ENCODE measurements at places on chromosomes 12 and 14. TPM values are rescaled to one million over a fixed set of nuclear protein-coding genes. Genes with fewer than 3 reads are reported as not detected.

The CABP1 gene
- total RNA-seq: 0.19 TPM

DNA sequence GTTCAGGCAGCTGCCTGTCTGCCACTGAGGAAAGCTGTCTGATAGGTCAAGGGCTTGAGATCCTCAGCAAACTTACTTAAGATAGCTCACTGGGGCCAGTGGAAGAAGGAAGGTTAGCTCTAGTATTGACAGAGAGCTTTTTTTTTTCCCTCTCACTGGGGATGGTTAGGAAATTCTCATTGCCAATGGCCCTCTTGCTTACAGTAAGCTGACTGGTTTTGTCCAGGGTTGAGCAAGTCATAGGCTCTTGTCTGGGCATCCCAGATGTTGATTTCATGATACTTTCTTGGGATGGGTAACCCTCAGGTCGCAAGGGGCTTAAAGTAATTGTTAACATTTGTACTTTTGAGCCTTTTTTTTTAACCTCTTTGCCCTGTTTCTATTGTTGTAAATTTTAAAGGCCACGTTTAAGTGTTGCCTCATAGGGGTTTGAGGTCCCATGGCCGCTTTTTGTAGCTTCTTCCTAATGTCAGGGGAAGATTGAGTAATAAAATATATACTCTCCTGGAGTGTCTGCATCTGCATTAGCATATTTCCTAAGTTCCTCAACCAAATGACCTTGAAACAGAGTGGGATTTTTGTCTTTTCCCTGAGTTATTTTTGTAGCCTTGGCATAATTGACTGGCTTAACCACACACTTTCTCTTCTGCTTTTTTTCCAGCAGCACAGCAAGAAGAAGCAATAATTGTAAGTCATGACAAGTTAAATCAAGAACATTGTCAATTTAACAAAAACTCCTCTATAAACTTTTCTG lies 716.0 kb downstream of the LRFN5 start:
- DNase-seq: no peak
- H3K4me1 ChIP-seq: no peaks in the 10 kb centered on the region
- no peaks in the 10 kb centered on the region for H3K27me3 ChIP-seq
- no peak overlapping the region for H3K27ac ChIP-seq

GRCh38 chr12:124437617-124438436 lies 129.6 kb downstream of the NCOR2 start:
- H3K27me3 ChIP-seq: no peaks in the 10 kb centered on the region
- H3K36me3 ChIP-seq: no peaks in the 10 kb centered on the region
- no peak overlapping the region for H3K4me3 ChIP-seq
- no peak for DNase-seq
- H3K4me1 ChIP-seq: peaks cover 30% of the 10 kb centered on the region

- H3K27ac ChIP-seq: no peak overlapping the region
- no peaks in the 10 kb centered on the region for H3K27me3 ChIP-seq
- H3K4me1 ChIP-seq: no peaks in the 10 kb centered on the region
- H3K36me3 ChIP-seq: peaks cover 14% of the 10 kb centered on the region
- no peak for DNase-seq
- H3K4me3 ChIP-seq: no peak overlapping the region
Measured at GRCh38 chr12:112496496-112496895, 77.7 kb downstream of the PTPN11 start.

The CEBPE gene
- total RNA-seq: not detected

GRCh38 chr12:74105434-74105833 lies 432.2 kb upstream of the ATXN7L3B start:
- no peaks in the 10 kb centered on the region for H3K27me3 ChIP-seq
- no peak overlapping the region for H3K27ac ChIP-seq
- no peak overlapping the region for H3K4me3 ChIP-seq
- no peaks in the 10 kb centered on the region for H3K4me1 ChIP-seq

- no peak overlapping the region for H3K4me3 ChIP-seq
- DNase-seq: peak; percentile 20
- H3K36me3 ChIP-seq: no peaks in the 10 kb centered on the region
- no peaks in the 10 kb centered on the region for H3K27me3 ChIP-seq
- no peak overlapping the region for H3K27ac ChIP-seq
Measured at GRCh38 chr12:98916106-98916505, 271.0 kb downstream of the APAF1 start.

DNA sequence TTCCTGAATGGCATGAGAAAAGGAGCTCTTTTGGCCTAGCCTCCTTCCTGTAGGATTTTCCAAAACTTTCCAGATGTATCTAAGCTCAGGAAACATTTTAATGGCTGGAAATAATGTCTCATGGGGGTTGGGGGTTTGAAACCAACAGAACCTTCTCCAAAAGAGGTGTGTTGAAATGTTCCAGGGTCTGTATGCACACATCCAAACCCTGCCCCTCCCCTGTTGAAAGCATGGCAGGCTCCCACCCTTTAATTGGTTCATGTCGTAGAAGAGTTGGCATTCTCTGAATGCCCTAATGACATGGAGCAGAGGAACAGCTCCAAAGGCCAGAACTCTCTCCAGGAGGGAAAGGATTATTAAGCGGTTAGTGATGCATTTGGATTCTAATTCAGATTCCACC lies 353.2 kb downstream of the ZFP36L1 start:
- H3K4me1 ChIP-seq: peaks cover 12% of the 10 kb centered on the region
- H3K4me3 ChIP-seq: no peak overlapping the region
- H3K36me3 ChIP-seq: no peaks in the 10 kb centered on the region
- DNase-seq: no peak
- H3K27ac ChIP-seq: no peak overlapping the region

DNA sequence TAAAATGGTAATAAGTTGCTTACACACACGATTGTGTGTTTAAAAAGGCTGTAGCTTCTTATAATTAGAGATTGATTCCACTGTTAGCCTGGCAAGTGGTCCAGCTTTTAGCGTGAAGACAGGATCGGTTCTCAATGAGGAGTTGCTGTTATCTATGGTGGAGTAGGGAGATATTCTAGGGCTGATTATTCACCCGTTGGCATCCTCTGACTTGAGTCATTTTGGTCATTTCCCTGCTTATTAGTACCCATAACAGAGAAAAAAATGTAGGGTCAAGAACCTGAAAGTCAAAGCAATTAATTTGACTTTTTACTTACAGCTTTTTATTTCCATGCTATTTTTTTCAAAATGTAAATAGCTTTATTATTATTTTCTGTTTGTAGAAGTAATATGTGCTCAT lies 76.0 kb downstream of the KCNK13 start:
- no peak overlapping the region for H3K27ac ChIP-seq
- no peaks in the 10 kb centered on the region for H3K36me3 ChIP-seq
- peak; percentile 75 for DNase-seq
- no peak overlapping the region for H3K4me3 ChIP-seq

The TRAFD1 gene
- total RNA-seq: 35.6 TPM

DNA sequence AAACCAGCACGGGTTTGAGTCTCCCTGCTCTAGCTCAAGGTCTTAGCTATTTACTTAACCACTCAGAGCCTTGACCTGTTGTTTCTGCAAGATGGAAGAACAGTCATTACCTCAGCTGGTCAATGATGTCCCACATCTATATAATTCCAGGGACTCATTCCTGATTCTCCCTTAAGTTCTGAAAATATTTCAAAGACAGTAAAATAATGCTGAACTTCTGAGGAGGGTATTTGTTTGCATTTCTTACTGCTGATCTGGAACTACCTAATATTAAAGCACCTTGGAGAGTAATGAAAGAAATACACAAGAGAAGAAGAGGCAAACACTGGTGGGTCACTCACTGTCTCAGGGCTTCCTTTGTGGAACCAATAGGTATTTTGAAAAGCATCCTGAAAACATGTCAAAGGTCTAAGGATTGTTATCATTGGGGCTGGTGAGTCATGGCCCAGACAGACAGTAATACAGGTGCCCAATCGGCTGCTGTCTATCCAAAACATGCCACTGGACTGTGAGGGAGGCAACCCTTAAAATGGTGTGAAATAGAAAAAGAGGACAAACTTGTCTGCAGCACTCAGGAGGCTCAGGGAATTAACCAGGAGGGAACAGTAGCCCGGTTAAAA lies 88.7 kb upstream of the EGLN3 start:
- no peaks in the 10 kb centered on the region for H3K27me3 ChIP-seq
- H3K27ac ChIP-seq: no peak overlapping the region
- H3K4me3 ChIP-seq: no peak overlapping the region

The KCNA1 gene
- total RNA-seq: 0.27 TPM

DNA sequence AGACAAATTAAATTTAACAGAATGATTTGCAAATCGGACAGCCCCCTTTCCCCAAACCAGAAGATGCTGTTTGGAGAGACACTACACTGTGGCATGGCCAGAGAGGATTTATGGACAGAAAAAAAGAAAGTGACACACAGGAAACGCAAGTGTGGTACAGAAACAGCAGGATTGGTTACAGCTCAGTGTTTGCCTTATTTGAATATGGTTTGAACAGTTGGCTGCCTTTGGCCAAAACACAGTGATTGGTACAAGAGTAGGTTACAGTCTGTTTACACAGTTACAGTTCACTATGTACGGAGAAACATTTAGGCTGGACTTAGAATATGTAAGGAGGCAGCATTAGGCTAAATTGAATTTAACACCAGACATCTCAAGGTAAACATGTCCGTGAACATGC lies 335.3 kb downstream of the NPAS3 start:
- H3K4me1 ChIP-seq: peaks cover 6% of the 10 kb centered on the region
- H3K4me3 ChIP-seq: no peak overlapping the region
- no peaks in the 10 kb centered on the region for H3K36me3 ChIP-seq

DNA sequence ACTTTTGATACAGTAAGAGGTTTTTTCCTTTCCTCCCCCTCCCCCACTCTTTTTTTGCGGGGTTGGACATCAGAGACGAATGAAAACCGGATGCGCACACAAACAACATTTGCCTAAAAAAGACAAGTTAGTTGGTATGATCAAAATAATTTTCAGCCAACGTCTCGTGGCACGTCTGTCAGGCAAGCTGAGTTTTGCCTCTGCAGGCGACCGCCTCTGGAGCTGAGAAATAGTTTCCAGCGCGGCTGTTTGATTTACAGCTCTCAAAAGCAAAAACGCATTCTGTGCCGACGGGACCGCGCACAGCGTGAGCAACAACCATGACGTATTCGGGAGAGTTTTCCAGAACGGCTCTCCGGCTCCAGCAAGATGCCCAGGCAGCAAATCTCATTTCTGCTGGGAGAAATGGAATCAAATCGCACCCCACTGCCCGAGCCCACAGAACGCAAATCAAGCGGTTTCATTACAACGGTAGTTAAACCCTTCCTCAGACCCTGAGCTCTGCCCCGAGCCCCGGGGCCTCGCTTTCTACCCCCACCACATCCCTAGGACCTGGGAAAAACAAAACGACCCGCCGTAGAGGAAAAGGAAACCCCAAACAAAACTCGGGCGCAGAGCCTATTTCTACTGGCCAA lies 14.2 kb upstream of the CALM1 start:
- H3K36me3 ChIP-seq: no peaks in the 10 kb centered on the region
- DNase-seq: peak; percentile 71
- H3K4me1 ChIP-seq: peaks cover 22% of the 10 kb centered on the region
- H3K27me3 ChIP-seq: no peaks in the 10 kb centered on the region
- H3K4me3 ChIP-seq: peak overlapping the region; percentile 84

DNA sequence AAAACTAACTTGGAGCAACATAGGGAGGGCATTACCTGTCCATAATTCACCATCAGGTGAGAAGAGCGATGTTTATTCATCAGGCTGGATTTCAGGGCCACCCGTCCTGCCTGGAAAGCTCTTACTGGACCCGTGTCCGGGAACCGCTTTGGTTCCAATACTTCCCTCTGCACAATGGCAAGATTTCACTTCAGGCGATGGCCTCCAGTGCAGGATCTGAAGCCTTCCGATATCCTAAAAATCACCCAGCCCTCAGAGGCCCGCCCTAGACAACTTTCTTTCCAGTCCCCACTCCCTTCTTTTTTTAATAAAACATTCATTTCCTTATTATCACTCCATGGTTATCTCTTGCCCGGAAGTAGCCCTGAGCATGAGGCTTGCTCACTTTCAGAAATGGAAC lies 92.5 kb downstream of the BCL11B start:
- no peak for DNase-seq
- no peaks in the 10 kb centered on the region for H3K36me3 ChIP-seq
- no peak overlapping the region for H3K4me3 ChIP-seq
- H3K27ac ChIP-seq: no peak overlapping the region
- H3K4me1 ChIP-seq: no peaks in the 10 kb centered on the region

DNA sequence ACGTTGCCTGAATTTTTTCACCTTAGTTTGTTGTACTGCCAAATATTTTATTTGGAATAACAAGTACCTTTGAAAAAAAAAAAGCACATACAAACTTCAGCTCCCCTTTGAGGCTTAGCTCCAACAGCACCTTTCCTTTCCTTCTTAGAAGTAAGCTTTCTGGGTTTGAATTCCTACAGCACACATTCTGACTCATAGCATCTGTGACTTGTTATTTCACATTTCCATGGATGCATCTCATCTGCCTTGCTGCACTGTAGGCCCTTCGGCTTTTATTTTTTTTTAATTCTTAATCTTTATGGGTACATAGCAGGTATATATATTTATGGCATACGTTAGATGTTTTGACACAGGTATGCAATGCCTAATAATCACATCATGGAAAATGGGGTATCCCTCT lies 7.2 kb downstream of the LGALS3 start:
- no peaks in the 10 kb centered on the region for H3K27me3 ChIP-seq
- H3K36me3 ChIP-seq: peaks cover 21% of the 10 kb centered on the region
- no peak overlapping the region for H3K4me3 ChIP-seq
- H3K27ac ChIP-seq: peak overlapping the region; percentile 53
- DNase-seq: peak; percentile 72

- no peak overlapping the region for H3K4me3 ChIP-seq
- H3K27me3 ChIP-seq: no peaks in the 10 kb centered on the region
- DNase-seq: peak; percentile 2
- H3K36me3 ChIP-seq: peaks cover 5% of the 10 kb centered on the region
- H3K27ac ChIP-seq: no peak overlapping the region
- no peaks in the 10 kb centered on the region for H3K4me1 ChIP-seq
Measured at GRCh38 chr12:71900091-71900490, 38.6 kb upstream of the TPH2 start.

DNA sequence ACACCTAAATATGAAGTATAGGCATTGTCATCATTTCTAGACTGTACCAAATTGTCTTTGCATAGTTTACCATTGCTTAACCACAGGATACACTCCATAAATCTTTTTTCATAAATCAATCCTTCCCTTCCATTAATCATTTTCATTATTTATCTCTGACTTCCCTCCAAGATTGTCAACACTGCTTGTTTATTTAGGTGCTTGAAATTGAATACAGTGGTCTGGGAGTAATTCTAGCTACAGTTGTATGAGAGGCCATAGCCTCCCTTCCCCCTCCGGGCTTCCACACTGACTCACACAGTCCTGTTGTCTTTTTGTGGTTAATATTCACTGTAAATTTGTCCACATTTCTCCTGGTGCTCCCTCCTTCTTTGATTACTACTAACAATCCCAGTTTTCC lies 114.2 kb upstream of the ARID2 start:
- H3K36me3 ChIP-seq: no peaks in the 10 kb centered on the region
- peaks cover 2% of the 10 kb centered on the region for H3K27me3 ChIP-seq
- H3K27ac ChIP-seq: no peak overlapping the region

GRCh38 chr12:115630136-115630535 lies 647.4 kb downstream of the MED13L start:
- H3K27me3 ChIP-seq: no peaks in the 10 kb centered on the region
- no peak overlapping the region for H3K27ac ChIP-seq
- no peaks in the 10 kb centered on the region for H3K36me3 ChIP-seq
- no peaks in the 10 kb centered on the region for H3K4me1 ChIP-seq
- no peak overlapping the region for H3K4me3 ChIP-seq

The TSPAN9 gene
- 39.8 TPM for total RNA-seq

Data from astrocyte (in vitro differentiated cells and primary cell).